Stimulated activated CD4-positive, alpha-beta T cell treated with anti-CD3 and anti-CD28 coated beads, Interleukin-1b, Interleukin-23, amount 100 ng/mL, for 1 hour (primary cell): ENCODE measurements at places on chromosomes 13 and 19.

GRCh38 chr19:48928164-48929025 lies 5.1 kb upstream of the DHDH start:
- DNase-seq: no peak

DNA sequence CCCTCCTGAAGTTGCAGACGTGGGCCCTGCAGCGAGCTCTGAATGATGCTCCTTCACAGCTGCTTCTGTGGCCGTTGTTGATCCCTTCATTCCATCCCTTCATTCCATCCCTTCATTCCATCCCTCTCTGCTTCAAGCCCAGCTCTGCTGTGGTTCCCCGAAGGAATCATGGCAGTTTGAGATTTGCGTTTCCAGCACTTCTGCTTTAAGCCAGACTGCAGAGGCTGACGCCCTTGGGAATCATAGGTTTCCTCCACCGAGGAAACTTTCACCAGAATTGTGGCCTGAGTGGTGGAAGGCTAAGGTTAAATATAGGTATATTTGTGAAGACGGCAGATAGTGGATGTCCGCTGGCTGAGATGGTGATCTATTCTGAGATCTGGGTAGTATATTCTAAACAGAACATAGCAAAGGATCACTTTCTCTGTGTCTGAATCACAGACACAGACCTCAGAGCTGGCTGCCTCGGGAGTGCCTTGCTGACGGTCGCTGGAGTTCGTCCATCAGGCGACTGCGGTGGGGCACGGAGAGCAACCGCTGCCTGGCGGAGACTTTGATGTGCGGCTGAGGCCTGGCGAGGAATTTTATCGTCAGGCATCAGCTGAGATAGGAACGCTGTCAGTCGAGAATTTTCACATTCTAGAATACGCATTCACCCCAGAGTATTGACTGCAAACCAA lies 42.8 kb upstream of the DCUN1D2 start:
- DNase-seq: no peak

- no peak for DNase-seq
Observed at GRCh38 chr13:30148786-30149185, 158.6 kb downstream of the KATNAL1 start.

- no peak for DNase-seq
Observed at GRCh38 chr19:28493884-28494283, 719.1 kb downstream of the UQCRFS1 start.

- DNase-seq: no peak
Observed at GRCh38 chr19:50557009-50557613, 11.1 kb downstream of the LRRC4B start.

DNA sequence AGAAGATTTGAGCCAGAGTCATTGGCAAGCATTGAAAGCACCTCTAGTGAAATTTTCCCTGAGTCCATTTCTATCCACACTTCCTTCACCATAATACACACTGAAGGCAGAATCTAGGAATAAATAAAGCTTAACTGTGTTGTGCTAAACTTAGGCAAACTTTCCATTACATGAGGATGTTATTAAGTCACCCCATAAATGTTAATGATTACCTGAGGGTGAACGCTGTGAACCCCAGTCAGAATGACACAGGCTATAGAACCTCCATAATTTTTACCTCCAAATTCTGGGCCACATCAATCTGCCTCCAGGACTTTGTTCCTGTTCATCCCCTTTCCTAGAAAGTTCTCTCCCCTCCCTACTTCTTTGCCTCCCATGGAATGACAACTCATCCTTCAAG lies 71.0 kb downstream of the RAP2A start:
- no peak for DNase-seq

DNA sequence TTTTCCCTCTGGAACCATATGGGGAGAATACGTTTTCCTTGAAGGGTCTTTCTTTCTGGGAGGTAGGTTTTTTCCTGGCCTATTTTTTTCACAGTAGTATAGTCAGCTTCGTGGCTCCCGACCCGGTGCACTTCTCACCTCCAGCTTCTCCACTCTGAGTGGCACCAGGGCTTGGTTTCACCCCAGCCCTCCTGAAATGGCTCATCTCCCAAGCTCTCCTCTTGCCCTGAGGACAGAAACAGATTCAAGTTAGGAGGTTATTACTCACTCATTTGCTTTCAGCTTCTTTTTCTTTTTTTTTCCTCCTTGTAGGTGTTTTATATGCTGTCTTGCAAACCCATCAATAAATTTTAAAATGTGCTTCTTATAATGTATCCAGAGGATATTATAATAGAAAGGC lies 199.3 kb downstream of the RFC3 start:
- no peak for DNase-seq

DNA sequence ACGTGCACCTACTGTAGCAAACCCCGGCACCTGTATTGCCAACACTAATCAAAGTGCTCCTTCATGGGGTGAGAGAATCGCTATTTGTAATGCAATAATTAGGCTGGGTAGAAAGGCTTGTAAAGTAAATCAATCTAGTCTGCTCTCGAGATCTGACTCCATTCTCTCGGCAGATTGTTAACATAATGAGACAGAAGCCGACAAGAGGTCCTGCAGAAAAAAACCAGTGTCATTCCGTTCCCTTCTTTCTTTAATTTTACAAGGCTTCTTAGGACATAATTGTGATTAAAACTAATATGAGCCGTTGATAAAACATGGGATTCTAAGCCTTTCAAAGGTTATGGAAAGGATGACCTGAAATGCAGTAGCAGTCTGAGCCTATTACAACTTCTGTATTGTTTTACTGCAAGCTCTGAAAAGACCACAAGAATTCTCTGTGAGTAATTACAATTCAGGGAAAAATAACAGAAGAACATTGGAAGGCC lies 530.0 kb downstream of the PCDH9 start:
- no peak for DNase-seq

GRCh38 chr19:52270266-52270885 lies 989 bp downstream of the ZNF766 start:
- DNase-seq: no peak

DNA sequence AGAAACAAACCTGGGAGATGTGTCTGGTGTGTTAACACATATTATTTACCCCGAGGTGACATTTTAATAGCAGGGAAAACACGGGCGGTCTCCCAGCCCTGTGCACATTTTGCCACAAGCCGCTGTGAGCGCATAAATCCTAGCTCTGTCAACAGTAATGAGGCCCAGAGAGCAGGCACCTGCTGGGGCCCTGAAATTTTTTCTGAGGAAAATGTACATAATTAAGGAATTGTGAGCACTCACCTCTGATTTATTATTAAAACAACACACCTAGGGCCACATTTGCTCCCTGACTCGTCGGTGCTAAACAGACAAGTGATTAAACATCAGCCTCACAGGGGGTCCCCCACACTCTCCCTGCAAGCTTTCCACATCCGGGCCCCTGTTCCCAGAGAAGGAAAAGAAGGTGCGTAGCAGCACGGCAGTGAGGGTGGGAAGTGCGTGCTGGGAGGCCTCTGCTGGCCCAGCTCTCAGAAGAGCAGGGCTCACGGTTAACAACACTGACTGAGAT lies 616.3 kb downstream of the UQCRFS1 start:
- no peak for DNase-seq

DNA sequence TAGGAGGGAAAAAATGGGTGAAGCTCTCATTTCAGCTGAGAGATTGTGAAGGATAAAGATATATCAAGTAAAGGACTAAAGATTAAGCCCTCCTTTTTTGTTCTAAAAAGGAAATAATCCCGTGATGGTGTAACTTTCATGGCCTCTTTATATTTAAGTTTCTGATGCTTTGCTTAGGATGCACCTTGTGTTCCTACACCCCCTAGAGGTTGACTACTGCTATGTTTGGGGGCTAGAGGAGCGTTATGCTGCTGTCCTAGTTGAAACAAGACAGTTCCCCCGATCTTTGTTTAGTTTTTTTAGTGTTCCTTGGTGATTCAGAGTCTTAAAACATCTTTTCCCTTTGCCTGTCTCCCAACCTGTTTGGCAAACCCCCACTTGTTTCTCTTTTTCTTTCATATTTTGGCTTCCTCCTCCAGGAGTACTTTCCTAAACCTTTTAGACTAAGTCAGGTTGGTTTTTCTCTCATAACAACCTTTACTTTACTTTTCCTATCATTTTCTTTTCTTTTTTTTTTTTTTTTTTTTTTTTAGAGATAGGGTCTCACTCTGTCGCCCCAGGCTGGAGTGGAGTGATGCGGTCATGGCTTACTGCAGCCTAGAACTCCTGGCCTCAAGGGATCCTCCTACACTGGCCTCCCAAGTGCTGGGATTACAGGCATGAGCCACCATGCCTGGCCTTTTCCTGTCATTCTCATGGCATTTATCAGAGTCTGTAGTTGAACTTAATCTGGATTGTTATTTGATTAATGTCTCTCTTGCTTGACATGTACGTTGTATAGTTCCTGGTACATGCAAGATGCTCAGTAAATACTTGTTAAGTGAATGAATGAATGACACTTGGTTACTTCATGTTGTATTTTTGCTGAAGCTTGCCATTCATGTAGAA lies 2.8 kb downstream of the UBA2 start:
- peak; percentile 3 for DNase-seq

DNA sequence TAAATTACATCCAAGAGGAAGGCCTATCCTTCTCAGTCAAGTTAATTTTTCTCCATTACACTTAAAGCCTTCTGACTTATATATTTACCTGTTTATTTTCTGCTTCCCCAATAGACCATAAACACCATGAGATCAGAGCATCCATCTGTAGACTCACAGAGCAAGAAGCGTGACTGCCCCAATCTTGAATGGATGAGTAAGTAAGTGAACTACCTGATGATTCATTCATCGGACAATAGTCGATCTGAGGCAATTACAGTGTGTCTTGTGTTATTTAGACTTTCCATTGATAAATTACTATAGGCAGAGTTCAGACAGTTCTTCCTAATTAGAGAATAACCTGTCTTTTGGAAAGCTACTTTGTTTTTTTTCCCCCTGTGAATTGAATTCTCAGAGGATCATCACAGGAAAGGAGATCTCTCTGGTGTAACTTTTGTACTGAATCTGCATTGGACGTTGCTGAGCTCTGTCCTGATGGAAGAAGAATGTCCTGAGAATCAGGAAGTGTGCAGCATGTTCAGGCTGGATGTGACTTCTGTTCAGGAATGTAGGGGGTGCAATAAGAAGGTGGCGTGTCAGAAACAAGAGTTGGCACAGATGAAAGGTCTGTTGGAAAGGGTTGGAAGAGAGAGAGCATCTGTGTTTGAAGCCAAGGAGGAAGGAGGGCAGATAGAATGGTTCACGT lies 367.0 kb downstream of the NALCN start:
- no peak for DNase-seq

GRCh38 chr13:27040826-27041108 lies 130.8 kb downstream of the USP12 start:
- no peak for DNase-seq

GRCh38 chr13:95455782-95456181 lies 96.7 kb upstream of the CLDN10 start:
- no peak for DNase-seq

- no peak for DNase-seq
Observed at GRCh38 chr19:41435936-41436673, 3.6 kb downstream of the DMAC2 start.

DNA sequence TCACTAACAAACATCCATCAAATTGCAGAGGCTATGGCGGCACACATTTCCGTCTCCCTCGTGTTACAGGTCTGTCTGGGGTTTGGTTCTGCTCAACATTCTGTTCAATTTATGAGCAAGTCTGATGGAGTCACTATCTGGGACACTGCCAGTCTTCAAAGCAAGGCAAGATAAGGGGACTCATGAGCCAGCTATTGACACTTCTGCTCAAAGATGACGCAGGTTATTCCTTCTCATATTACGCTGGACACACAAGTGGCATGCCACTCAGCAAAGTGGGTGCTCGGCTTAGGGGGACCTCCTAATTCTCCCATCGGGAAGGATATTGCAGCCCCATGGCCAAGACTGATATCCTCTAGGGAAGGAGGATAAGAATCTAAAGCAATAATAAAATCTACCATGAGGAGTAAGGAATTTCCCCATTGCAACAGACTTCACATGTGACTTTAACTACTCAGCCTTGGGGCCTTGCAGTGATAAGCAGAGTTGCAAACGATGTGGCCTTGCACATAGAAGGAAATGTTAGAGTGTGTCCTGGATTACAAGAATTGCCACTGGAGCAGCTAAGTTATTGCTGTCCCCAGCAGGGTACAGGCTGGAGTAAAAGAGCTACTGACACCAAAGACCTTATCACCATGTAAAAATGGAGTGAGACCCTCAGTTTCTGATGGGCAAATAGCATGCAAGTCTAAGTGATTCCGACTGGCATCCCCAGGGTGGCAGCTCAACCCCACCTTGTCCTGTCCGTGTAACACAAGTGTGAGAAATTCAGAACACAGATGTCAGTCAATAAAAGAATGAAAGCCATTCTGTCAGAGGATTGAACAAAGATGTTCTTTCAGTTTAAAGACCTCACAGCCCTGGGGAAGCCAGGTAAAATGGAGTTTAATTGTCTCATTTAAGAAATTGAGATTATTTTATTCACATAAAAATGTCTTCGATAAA lies 306.1 kb downstream of the IRS2 start:
- no peak for DNase-seq

GRCh38 chr19:49140951-49141350 lies 14.2 kb downstream of the HRC start:
- no peak for DNase-seq

- DNase-seq: peak; percentile 82
Observed at GRCh38 chr19:46856062-46857022, 4.5 kb upstream of the ARHGAP35 start.

DNA sequence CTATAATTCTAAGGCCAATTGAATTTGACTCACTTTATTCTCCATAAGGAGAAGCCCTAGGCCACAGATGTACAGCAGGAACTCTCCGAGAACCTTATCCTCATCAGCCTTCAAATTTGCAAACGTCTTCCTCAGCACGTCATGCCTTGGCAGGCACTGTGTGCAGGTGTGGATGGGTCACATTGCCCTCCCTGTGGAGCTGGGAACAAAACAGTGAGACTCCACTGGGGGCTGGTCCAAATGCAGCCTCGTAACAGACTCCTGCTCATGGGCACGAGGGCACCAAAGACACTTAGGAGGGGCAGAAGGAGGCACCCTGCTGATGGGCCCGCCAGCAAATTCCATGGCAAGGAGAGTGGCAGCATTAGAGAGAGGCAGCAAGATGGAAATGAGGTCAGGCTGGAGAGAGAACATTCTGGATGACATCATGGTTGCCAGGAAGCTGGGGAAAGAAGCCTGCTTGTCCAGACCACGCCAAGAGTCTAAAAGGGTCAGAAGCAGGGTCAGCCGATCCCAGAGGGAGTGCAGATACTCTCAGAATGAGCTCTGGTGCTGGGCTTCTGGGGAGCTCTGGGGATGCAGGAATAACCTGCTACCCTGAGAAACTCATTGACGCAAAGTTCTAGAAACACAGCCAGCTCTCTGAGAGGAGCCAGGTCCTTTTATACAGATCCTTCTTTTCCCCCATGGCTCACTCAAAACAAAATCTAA lies 242.2 kb downstream of the B3GLCT start:
- DNase-seq: no peak

- DNase-seq: no peak
Observed at GRCh38 chr13:102176846-102177245, 225.0 kb downstream of the FGF14 start.

DNA sequence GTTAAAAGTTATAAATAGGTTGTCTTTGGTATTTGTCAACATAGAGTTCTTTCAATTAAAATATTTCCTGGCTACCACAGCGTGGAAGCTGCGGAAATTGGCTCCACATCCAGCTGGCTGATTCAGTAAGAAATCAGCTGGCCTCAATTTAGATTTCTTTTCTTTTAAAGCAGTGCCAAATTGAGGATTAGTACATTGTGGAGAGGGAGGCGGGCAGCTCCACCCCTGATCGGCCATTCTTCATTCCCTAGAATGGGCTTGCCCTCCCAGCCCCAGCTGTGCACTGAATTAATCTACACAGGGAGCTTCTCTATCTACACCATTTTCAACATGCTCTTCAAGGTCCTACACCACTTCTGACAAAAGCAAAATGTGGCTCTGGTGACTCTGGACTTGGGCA lies 624.8 kb downstream of the DACH1 start:
- no peak for DNase-seq

- no peak for DNase-seq
Observed at GRCh38 chr13:61700620-61701019, 285.0 kb upstream of the PCDH20 start.
